Iris pigment epithelial cell (primary cell): ENCODE measurements at places on chromosomes 7 and 10.

DNA sequence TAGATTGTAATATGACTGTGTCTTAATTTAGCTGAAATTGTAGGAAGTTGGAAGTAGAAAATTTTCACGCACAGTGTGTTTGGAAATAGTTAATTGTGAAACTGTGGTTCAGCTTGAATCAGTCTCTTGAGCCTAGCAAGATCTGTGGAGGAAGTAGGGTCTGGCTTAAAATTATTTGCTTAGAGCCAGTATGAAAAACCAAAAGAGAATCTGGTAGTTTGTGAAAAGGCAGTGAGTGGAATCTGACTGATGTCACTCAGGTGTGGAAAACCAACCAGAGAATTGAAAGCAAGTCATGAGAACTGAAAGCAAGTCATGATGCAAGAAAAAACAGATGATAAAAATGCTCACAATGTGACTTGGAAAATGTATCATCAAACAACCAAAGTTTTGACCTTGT lies 11.5 kb downstream of the LIPJ start:
- DNase-seq: no peak

- DNase-seq: peak; percentile 56
Measured at GRCh38 chr10:29415876-29416275, 127.0 kb downstream of the LYZL1 start.

DNA sequence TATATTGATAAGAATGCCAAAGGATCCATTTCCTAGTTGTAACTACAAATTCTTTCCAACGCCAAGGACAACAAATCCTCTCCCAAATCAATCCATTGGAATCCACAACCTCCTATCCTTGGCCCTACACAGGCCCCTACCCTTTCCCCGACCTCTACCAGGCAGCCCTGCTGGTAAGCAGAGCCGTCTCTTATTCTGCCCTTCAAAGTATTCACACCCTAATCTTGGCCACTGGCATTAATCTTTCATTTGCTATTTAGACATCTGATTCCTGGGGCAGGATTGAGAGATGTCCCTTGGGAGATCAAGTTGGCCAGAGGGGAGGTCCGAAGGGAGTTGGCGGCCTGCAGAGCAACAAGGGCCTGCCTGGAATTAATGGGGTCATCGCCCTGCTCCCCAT lies 161.4 kb downstream of the PLXNA4 start:
- DNase-seq: no peak

- peak; percentile 71 for DNase-seq
Measured at GRCh38 chr7:92750946-92751345, 85.4 kb downstream of the CDK6 start.

DNA sequence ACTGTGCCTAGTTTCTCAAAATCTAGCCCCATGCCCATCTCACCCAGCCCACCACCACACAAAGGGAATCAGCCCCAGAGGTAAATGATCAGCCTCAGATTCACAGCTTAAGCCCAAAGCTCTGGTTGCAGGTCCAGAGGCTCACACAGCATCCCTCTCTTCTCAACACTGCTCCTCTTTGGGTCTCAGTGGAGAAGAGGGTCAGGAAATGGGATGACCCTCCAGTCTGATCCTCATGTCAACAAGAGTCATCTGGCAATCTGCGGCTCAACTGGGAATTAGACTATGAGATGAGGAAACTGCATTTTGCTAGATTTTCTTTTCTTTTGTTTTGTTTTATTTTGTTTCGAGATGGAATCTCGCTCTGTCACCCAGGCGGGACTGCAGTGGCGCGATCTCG lies 126.2 kb upstream of the PDLIM1 start:
- DNase-seq: no peak

- DNase-seq: no peak
Measured at GRCh38 chr10:124294811-124295770, 123.6 kb downstream of the OAT start.

DNA sequence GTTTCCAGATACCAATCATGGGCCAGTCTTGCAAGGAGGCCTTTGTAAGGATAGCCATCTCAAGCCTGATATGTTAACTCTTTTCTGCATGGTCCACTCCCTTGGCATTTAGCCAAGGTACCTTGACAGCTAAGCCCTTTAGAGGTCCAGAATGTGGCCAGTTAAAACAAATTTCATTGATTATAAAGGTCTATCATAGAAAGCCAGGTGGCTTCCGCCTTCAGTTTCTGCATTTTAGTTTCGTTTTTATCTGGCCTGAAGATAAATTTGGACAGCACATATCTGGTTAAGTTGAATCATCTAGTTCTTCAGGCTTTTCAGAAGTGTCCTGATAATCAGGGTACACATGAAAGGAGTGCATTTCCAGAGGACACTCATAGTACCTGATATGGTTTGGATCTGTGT lies 30.7 kb downstream of the ANKIB1 start:
- DNase-seq: no peak

- DNase-seq: no peak
Measured at GRCh38 chr7:106979551-106980357, 64.8 kb upstream of the PRKAR2B start.

- DNase-seq: no peak
Measured at GRCh38 chr7:90165724-90166123, 11.5 kb downstream of the STEAP1 start.

GRCh38 chr10:80713398-80713928 lies 175.8 kb downstream of the SH2D4B start:
- DNase-seq: no peak

DNA sequence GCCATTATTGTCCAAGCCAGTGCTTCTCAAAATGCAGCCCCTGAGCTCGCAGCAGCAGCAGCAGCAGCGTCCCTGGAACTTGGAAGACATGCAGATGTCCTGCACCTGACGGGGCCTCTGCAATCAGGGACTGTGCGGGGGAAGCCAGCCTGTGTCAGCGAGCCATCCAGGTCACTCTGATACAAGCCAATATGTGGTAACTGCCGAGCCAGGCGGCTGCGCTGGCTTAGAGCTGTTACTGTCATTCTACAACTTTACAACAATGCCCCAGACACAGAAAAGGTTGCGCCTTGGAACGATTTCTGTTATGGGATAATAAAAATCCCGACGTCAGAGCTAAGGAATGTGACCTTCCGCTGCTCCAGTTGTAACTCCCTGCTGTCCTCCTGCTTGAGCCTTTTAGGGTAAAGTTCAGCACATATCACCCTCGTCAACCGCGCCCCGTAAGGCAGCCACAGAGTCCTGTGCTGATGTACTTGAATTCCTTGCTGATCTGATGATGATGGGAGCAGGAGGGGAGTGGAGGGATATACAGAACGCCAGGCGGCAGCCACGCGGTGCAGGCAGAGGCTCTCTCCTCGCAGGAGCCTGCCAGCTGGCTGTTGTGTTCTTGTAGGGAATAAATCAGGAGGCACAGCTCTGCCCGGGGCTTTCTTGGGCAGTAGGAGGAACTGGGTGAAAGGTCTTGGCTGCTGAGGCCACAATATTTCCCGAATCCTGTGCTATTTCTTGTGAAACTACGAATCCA lies 20.0 kb upstream of the CRYGN start:
- DNase-seq: peak; percentile 81

DNA sequence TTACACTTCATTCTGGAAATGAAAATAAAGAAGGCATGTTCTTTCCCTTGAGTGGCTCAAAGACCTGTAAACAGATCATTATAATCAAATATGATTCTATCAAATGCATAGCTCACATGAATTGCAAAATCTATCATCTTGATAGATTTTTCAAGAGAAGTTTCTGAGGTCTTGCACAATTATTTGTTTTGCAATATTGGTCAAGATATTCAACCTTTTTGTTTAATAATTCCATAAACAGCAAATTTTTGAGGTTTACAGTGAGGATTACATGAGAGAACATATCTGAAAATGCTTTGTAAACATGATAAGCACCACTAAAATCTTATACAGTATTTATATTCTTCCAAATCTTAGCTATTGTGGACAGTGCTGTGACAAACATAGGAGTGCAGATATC lies 160.8 kb downstream of the HDAC9 start:
- DNase-seq: peak; percentile 62

- no peak for DNase-seq
Measured at GRCh38 chr7:157006829-157007469, 3.5 kb downstream of the MNX1 start.

DNA sequence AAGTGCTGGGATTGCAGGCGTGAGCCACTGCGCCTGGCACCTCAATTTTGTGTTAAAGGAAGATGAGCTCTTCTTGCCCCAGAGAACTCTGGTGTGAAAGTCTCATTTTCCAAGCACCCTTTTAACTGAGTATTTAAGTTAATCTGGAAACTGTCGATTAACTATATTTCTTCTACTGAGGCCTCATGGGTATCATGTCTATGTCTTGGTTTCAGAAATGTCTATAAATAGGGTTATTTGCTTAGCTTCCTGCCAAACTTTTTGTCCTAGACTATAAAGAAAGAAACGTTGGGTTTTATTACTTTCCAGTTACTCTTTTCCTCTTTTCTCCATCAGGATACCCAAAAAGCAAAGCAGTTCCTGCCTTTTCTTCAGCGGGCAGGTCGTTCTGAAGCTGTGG lies 102.4 kb downstream of the LRRC4 start:
- no peak for DNase-seq

DNA sequence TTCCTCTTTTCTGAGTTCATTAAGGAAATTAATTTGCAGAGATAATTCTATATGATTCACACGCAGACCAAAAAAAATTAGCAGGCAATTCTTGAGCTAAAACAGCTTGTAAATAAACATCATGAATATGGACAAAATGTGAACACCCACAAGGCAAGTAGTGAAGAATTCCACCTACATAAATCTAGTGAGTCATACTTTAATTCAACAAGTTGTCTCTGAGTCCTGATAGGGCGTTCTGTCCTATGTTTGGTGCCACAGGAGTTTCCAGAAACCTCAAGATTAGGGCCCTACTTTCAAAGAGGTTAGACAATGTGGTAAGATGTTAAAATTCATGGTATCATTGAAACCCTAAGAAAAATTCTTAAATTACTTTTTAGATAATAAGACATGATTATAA lies 122.3 kb downstream of the SGMS1 start:
- peak; percentile 69 for DNase-seq

GRCh38 chr7:98256431-98256830 lies 4.4 kb upstream of the TECPR1 start:
- DNase-seq: no peak
